AML-193 (cell line): ENCODE measurements at places on chromosomes 11 and 22.
A peak's percentile ranks its signal among the peaks of the same experiment; 100 is the strongest.

- no peak for DNase-seq
Observed at GRCh38 chr11:28961726-28962125, 853.5 kb downstream of the METTL15 start.

- no peak for DNase-seq
Observed at GRCh38 chr11:9139628-9140357, 48.4 kb upstream of the SCUBE2 start.

DNA sequence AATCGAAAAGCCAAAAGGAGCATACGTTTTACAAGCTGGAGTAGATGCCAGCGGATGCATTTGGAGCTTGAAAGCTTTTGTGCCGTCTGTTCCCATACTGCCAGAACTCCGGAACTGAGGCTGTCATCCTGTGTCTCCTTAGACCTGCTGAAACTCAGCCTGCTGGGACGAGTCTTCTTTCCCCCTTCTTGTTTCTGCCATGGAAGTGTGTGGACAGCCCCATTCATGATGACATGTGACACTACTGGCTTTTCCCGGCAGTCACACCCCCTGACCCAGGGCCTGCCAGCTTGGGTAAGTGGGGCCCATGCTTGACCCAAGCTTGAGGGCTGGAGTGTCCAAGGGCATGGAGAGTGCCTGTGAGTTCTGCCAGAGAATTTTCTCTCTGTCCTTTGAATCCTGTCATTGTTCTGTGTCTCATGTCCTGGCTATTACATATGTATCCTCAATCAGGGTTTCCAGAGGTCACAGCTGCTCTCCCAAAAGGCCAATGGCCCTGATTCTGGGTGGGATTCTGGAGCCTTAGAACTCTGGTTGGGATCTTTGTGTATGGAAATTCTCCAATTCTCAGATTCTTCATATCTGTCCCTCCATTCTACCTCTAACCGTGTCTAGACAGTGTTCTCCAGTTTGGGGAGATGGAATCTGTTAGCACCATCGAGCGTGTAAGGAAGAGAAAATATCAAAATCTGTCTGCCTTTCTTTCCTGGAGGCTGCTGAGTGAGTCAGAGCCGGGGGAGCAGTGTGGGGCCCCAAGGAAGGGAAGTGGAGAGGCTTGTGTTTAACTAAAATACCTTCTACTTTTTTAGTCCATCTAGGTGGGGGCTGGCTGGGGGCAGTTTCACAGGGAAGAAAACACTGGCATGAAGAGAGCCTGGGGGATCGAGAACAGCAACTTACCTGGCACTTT lies 73.2 kb downstream of the KIAA1671 start:
- DNase-seq = no peak

DNA sequence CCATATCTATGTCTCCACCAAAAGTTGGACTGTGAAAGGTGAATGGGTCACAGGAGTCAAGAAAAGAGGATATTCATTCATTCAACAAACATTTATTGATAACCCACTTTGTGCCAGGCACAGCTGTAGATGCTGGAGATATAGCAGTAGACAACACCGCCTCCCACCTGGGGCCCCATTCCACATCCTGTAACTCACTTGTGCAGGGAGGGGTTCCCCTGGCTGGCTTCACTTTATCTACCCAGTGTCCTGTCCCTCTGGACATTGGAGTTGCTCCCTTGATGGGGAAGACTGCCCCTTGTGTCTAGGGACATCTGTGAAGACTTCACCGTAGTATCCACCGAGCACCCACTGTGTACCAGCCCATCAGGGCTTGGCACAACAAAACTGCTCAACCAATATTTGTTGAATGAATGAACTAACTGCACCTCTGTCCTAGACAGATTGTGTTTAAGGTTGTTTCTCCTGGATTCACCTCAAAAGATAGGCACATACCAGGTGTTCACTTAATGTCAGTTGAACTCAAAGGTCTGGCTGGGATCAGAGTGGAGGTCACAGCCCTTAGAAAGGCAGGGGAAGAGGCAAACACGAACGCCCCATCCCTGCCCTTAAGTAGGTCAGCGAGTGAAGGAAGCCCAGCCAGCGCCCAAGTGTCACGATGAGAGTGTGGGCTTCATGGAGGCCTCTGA lies 1.4 kb upstream of the OVOL1 start:
- no peak for DNase-seq

- no peak for DNase-seq
Observed at GRCh38 chr22:23060612-23061400, 9.5 kb upstream of the GNAZ start.

- peak; percentile 30 for DNase-seq
Observed at GRCh38 chr22:37661160-37661924, 2.8 kb downstream of the PDXP start.

DNA sequence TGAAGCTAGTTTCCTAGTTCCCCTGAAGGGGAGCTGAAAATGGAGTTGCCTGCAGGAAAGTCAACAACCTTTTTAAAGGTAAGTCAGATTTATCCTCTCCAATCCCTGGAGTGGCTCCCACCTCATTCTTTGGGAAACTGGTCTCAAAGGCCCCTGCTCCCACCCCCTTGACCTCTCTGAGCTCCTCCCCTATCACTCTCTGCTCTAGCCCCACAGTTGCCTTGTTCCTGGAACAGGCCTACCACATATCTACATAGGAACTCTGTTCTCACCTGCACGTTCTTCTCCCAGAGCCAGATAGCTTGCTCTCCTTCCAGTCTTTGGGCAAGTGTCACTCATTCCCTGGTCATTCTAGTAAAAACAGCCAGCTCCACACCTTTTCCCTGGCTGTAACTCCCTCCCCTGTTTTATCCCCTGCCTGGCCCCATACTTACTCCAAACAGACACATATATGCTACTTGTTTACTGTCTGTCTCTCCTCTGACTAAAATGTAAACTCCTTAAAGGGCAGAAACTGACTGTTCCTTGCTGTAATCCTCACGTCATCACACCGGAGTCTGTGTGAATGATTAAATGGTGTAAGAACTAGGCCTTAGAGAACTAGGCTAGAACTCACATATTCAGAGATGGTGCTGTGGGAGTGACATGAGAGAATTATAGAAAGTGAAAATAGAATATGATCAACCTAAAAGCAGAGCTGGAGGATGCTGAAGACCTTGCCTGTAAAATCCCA lies 53.3 kb downstream of the TCF20 start:
- DNase-seq = no peak

GRCh38 chr11:98545544-98546175 lies 475.1 kb upstream of the CNTN5 start:
- DNase-seq = no peak

- no peak for DNase-seq
Observed at GRCh38 chr11:111231836-111232235, 13.7 kb upstream of the POU2AF2 start.

DNA sequence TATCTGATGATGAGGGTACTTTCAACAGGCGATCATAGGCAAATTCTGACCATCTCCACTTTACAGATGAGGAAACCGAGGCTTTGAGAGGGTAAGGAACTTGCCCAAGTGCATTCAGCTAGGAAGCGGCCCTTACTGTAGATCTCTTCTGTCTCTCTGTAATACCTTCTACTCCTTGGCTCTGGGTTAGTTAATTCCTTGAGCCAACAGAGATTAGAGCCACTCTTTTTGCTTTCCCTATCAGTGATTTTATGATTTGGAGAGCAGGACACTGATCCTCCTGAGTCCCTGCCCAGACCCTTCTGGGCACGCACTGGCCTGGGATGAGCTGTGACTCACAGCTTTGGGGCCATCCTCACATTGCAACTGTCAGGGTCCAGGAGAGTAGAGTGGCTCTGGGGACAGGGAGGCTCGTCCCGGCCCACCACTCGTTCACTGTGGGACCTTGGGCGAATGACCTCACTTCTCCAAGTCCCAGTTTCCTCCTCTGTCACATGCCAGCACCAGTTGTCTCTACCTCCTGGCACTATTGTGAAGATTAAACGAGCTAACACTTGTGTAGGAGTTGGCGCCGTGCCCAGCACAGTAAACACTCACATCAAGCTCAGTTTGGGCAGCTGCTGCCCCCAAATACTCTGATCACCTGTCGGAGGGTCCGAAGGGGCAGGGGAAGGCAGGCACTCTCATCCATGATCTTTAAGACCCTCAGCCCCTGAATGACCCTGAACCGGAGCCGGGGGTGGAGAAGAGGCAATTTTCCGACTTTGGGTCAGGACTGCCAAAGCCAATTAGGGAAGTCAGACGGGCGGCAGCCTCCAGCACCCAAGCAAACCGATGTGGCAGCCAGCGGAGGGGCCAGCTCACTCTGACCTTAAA lies 235.0 kb downstream of the MIAT start:
- DNase-seq = no peak

GRCh38 chr11:109586789-109587188 lies 164.8 kb downstream of the C11orf87 start:
- DNase-seq = no peak

- DNase-seq = no peak
Observed at GRCh38 chr22:33860386-33860785, 59.9 kb downstream of the LARGE1 start.

GRCh38 chr22:18905540-18906409 lies at the start of gene DGCR6:
TSS of gene DGCR6 (plus strand) at chr22:18906320. CDS start at chr22:18906375, 55 bp downstream.
- DNase-seq = no peak

GRCh38 chr11:65726660-65727059 lies 6.1 kb upstream of the RNASEH2C start:
- peak; percentile 16 for DNase-seq

GRCh38 chr11:77446911-77447629 lies 26.8 kb downstream of the PAK1 start:
- no peak for DNase-seq

GRCh38 chr11:66646828-66647227 lies 8.3 kb downstream of the RBM4 start:
- no peak for DNase-seq

GRCh38 chr22:36337365-36338130 lies 50.2 kb downstream of the MYH9 start:
- no peak for DNase-seq

- DNase-seq = no peak
Observed at GRCh38 chr11:110809417-110810199, 97.4 kb upstream of the ARHGAP20 start.

DNA sequence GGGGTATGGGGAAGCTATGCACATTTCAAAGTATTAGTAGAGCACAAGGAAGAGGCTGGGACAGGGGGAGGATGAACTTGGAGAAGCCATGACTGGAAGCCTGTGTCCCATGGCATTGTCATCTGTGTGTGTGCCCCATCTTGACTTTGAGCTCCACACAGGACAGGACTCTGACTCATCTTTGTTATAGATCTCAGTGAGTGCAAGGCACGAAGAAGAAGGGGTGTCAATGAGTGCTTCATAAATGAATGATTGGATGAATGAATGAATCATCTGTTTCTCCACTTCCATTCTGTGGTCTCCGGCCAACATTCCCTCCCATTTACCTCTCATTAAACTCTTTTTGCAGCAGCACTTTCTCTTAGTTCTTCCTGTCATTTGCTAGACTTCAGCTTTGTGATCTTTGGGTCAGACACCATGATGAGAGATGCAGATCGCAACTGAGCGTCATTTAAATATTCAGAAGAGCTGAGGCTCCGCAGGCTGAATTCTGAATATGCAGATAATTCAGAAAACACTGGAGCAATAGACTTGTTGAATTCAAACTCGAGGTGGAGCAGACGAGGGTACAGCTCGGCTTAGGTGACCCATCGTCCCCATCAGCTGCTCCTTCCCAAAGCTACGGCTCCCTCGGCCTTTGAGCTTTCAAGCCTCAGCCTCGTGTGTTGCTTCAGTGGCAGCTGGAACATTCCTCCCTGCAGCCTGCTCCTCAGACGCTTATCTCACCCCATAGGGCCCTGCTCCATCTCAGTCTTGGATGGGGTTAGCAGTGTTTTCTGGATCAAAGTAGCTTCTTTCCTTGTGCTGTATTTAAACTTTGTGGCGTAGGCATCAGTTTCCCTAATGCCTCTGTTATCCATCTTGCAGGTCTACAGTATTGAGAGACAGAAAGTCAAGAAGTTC lies 30.8 kb downstream of the APOL3 start:
- DNase-seq = no peak

GRCh38 chr11:133531971-133532651 lies at the start of gene OPCML:
TSS of gene OPCML (minus strand) at chr11:133532501.
- no peak for DNase-seq

- DNase-seq = no peak
Observed at GRCh38 chr22:22999523-22999922, 70.8 kb upstream of the GNAZ start.

GRCh38 chr22:48393041-48393370 lies 1434.7 kb downstream of the BRD1 start:
- DNase-seq = no peak

- no peak for DNase-seq
Observed at GRCh38 chr11:67657300-67657699, 6.8 kb upstream of the ACY3 start.

- DNase-seq = no peak
Observed at GRCh38 chr11:22898036-22898435, 37.8 kb upstream of the CCDC179 start.

DNA sequence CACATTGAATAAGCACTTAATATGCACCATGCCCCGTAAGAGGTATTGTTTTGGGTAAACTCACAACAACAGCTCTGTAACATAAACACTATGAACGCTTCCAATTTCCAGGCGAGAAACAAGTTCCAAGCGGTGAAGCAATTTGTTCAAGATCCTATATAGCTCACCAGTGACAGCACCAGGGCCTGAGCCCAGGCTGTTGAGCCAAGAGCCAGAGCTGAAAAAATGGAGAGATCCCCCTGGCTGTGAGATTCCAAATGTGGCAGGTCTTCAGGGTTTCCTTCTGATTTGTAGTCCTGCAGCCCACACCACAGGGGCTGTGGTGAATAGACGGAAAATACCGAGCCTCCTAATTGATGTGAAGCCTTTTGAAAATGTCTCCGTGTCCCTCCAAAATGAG lies 268.0 kb upstream of the KIRREL3 start:
- DNase-seq = no peak

DNA sequence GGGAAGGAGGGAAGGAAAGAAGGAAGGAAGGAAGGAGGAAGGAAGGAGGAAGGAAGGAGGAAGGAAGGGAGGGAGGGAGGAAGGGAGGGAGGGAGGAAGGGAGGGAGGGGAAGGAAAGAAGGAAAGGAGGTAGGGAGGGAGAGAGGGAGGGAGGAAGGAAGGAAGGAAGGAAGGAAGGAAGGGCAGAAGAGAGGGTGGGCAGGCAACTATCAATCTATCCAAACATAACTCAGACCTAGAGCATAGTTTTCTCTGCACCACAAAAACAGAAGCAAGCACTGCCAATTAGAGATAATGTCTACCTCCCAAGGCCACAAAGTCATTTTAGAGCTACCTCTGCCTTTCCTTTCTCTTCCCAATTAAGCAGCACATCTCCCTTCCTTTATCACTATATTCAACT lies 109.1 kb downstream of the ETS1 start:
- DNase-seq = no peak

GRCh38 chr11:47969401-47969800 lies 11.0 kb upstream of the PTPRJ start:
- DNase-seq = no peak
